Purkinje cell (primary cell): ENCODE measurements at places on chromosomes 4 and X. TPM values are rescaled to one million over a fixed set of nuclear protein-coding genes. Genes with fewer than 3 reads are reported as not detected.

The TMPRSS11B gene
- not detected in 2 replicates for polyA plus RNA-seq

The TET2 gene
- polyA plus RNA-seq: 3.6 and 3.7 TPM in 2 replicates

The CT45A2 gene
- polyA plus RNA-seq: not detected in 2 replicates

The STATH gene
- polyA plus RNA-seq: not detected in 2 replicates

The P2RY8 gene
- not detected in 2 replicates for polyA plus RNA-seq

The UGT2B11 gene
- not detected in 2 replicates for polyA plus RNA-seq
